ENCODE measurements at places on chromosomes 3 and 15.

GRCh38 chr3:124364317-124365020 is 365.8 kb upstream of the UMPS start:
- no peak for DNase-seq

- DNase-seq = no peak
These were observed 57.4 kb upstream of the MYZAP start for GRCh38 chr15:57534281-57534680.

GRCh38 chr3:185473290-185473815 is 25.5 kb downstream of the TMEM41A start:
- no peak for DNase-seq

GRCh38 chr3:25661694-25662437 is 2.8 kb downstream of the TOP2B start:
- no peak for DNase-seq

DNA sequence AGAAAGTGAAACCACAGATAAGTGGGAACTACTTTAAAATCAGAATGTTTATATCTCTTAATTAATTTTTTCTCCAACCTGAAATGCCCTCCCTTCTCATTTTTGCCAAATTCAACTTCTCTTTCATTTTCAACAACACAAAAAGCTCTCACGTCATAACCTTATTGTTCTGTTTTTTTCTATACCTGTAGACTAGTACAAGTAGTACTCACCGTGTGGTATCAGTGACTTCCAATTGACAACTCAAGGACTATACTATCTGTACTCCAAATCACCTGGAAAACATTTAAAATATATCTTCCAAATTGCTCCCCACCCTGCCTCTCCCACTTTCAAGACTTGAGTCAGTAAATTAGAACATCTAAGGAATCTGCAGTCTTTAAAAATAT is 72.8 kb upstream of the ZNF280D start:
- no peak for DNase-seq

- DNase-seq = no peak
These were observed 985.6 kb downstream of the EPHA3 start for GRCh38 chr3:90092994-90093393.

DNA sequence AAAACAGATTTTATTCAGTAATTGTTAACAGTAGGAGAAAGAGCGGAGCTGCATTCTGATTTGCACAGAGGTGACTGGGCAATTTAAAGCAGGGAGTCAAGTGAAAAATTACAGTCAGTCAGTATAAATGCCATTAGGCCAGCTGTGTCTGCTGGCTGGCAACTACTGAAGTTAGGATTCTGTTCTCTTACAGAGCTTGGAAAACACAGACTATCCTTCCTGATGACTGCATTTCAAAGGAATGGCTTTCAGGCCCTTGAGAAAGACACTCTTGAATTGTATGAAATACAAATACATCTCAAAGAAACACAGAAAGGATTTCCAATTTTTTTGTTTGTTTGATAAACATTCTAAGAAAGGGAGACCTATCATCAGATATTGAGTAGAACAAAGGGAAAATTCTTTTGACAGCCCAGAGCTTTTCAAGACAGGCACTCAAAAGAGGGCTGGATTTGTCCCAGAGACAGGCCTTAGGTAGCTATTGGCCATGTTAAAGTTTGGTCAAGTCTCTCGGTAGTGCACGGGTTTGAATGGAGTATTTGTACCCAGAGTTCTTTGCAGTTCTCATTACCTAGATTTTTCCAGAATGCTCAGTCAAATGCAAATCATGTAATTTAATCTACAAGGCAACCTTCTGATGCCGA is 551.2 kb upstream of the CCDC54 start:
- no peak for DNase-seq

Data from T follicular helper cell (primary cell).